ENCODE measurements at places on chromosomes 2 and 18. TPM values are rescaled to one million over a fixed set of nuclear protein-coding genes. Genes with fewer than 3 reads are reported as not detected.
A peak's percentile ranks its signal among the peaks of the same experiment; 100 is the strongest.

DNA sequence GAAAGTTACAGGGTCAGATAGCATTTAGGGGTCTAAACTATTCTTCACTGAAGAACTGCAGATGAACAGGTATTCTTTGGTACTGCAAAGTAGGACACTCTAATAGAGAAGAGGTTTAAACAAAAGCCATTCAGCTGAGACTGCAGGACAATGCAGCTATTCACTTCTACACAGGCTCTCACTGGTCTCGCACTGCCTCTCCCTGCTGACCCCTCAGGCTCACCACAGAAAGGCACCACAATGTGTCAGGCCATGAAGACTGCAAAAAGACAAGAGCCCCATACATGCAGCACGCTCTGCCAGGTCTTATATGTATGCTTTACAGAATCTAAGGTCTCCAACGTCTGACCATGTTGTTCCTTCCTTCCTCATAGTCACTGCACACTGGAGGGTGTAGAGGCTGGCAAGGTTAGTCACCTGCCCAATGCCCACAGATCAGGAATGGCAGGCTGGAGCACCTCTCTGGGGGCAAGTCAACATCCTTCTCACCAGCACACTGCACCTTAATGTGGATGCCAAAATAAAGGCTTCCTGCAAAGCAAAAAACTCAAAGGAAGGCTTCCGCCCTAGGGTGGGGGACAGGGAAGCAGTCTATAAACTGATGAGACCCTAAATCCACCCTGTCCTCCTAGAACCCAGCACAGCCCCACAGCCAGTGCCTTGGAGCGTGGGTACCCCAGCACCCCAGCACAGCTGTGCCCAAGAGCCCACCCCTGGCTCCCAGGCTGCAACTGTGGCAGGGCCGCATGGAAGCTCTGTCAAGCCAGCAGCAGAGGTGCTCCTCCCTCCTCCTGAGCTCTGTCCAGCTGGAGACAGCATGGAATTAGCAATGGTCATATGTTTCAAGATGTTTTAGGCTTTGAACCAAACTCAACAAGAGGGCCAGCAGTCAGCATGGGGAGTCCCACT lies 10.7 kb upstream of the RNU4ATAC start:
- no peak for DNase-seq

- DNase-seq = no peak
Observed at GRCh38 chr2:101311696-101312017, 3.2 kb upstream of the RNF149 start.

- no peak for DNase-seq
Observed at GRCh38 chr18:51009072-51009471, 20.9 kb upstream of the SMAD4 start.

GRCh38 chr2:47006374-47007222 lies 91.0 kb upstream of the MCFD2 start:
- DNase-seq = no peak

DNA sequence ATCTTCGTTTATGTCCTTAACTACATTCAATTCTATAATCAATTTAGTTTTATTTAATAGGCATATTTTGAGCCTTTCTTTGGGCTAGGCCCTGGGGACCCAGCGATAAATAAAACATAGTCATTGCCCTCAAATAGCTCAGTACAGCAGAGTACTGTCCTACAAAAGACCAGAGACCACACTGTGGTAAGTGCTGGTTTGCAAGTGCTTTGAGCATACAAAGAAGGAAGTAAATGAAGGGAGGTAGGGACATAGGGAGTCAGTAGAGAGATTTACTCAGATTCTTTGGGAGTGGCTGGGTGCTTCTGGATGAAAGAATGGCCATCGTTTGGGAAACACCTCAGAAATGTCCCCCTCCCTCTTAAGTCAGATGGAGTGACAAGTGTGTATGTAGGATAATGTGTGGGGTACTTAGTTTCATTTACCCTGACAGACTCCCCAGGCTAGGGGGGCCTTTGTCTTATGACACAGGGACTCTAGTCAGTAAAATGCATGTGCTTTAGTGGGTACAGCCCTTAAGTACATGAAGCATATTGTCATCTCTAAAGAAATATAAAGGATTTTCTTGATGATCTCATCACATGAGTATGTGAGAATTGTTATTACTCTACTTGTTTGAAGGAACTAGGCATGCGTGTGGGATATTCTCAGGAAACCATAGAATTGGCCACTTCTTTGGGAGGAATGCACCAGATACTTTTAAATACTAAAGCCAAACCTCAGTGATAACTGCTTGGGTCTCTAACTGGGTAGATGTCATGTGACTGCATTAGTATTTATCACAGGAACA lies 35.1 kb downstream of the MAPRE2 start:
- DNase-seq = no peak

DNA sequence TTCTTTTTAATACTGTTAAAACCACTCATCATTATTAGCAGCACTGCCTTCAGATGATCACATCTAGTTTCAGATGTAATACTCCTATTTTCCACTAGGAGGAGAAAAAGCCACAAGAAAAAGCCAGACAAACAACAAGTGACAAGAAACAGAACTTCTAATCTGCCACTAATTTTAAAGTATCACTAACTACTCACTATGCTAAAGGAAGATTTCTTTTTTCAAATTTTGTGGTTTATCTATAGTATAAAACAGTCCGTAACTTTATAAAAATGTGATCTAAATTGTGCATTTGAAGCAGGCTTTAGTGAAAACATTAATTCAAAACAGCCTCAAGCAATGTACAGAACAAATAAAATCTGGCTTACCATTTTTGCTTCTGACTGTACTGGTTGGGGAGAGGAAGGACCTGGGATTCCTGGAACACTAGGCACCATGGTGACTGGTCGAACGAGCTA lies 56.8 kb downstream of the ATF2 start:
- DNase-seq = peak; percentile 49

Gene FARP2
- 51.7 TPM for total RNA-seq

GRCh38 chr2:188051706-188052105 lies 240.0 kb upstream of the GULP1 start:
- DNase-seq = no peak

DNA sequence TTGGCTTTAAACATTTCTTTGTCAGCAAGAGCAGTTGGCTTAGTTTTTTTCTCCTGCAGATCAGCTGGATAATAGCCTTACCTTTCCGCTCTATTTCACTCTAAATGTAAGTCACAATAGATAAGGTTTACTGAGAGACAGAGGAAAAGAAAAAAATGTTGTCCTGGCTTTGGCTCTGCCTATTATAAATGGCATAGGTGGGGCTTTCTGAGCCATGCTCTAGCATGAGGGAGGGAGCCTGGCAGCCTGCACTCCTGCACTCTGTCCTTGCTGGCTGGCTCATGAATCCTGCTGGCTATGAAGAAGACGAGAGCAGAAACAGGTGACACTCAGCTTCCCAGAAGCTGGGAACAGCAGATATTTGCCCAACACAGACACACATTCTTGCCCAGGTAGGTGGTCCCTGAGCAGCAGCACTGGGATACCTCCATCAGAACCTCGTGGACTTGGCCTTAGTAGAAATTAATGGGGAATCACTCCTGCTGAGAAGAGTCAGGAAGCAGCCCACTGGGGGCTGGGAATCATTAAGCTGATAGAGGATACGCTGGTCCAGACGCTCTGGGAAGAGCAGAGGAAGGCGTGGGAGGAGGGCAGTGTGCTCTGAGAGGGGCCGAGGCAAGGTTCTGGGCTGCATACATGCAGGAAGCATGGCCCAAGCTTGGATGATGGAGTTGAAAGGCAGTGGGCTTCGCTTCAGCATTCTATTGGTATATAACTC lies 514.4 kb upstream of the HS6ST1 start:
- no peak for DNase-seq

Gene IL1F10
- total RNA-seq = not detected

- DNase-seq = no peak
Observed at GRCh38 chr2:54456612-54457322, 640 bp downstream of the SPTBN1 start.

Gene TANC1
- total RNA-seq = 47.5 TPM

- DNase-seq = no peak
Observed at GRCh38 chr18:12256951-12257350, 2.8 kb downstream of the CIDEA start.

DNA sequence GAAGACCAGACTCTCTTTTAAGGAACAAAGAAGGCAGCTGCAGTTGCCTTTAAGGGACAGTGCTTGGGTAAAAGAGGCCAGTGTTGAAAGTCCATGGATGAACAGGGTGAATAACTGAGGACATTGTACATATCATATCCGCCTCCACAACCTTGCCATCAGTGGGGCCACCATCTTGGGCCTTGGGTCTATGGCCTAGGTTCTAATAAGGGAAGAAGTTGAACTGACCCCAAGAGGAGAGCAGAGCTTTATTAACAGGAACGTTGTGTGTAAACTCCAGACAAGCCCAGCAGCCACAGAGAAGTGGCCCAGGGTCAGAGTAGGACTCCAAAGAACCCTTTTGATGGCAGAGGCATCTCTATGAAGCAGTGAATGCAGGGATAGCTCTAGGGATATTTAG lies 332.8 kb downstream of the CYP26B1 start:
- no peak for DNase-seq

Gene QPCT
- total RNA-seq = 7.9 TPM

DNA sequence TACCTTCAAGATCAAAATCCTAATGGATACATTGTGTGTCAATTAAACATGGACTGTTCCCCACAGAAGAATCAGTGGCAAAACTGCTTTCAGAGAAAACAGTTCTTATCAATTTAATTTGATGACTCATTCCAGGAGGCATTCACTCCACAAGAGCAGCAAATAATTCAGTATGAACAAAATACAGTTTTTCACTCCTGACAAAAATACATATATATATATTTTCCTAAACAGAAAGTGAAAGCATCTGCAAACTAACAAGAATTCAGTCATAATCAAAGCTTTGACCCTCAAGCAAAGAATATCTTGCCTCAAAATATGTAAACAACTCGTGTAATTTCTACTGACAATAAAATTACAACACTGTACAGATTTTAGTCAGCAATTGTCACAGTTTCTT lies 685.1 kb upstream of the SLC8A1 start:
- no peak for DNase-seq

Gene PTPRN
- 1.0 TPM for total RNA-seq

DNA sequence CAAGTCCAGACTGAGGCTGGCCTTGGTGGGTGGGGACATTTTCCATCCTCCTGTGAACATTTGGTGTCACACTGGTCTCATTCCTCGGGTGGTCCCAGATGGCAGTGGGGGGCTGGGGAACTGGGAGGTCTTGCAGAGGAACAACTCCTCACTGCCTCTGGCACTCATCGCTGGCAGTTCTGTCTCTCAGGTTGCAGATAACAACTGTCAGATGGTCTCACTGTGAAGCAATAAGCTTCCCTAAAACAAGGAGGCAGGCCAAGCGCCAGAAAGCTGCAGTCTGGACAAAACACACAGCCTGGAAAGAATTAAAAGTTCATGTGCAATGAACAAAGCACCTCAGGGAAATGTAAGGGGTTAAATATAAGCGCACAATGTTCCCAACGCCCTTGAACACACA lies 78.1 kb downstream of the IRS1 start:
- DNase-seq = no peak

Gene IL36G
- total RNA-seq = not detected

Gene SP140
- 1.8 TPM for total RNA-seq

DNA sequence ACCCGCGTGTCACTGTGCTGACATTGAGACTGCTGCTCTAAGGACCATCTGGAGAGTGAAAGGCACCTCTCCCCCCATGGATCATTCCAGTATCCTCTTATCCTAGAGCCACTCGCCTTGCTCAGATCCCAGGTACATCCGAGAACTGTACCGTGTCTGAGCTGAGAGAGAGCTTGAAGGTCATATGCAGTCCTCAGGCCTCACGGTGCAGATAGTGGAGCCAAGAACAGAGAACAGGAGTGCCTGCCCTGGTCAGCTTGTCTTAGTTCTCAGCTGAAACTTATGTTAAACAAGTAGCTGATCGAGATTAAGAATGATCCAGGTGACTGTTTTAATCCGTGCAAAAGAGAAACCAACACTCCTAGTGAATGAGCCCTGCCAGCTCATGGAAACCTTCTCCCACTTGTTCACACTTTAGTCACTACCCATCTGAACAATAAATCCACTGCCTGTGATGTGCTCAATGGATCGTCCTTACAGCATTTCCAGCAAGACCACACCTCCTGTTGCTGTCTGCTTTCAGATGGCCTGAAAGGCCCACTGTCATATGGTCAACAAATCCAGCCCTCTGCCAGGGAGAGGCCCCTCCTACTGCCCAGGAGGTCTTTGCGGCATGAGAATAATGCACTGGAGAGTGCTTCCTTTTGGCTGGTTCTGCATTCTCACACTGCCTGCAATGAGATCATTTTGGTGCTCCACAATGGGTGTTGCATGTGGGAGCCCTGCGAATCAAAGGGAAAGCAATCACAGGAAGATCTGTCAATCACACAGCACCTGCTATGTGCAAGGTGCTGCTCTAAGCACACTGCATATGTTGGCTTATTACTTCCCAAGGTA lies 43.7 kb upstream of the APCDD1 start:
- no peak for DNase-seq

- no peak for DNase-seq
Observed at GRCh38 chr2:178498137-178498536, 17.9 kb downstream of the PLEKHA3 start.

DNA sequence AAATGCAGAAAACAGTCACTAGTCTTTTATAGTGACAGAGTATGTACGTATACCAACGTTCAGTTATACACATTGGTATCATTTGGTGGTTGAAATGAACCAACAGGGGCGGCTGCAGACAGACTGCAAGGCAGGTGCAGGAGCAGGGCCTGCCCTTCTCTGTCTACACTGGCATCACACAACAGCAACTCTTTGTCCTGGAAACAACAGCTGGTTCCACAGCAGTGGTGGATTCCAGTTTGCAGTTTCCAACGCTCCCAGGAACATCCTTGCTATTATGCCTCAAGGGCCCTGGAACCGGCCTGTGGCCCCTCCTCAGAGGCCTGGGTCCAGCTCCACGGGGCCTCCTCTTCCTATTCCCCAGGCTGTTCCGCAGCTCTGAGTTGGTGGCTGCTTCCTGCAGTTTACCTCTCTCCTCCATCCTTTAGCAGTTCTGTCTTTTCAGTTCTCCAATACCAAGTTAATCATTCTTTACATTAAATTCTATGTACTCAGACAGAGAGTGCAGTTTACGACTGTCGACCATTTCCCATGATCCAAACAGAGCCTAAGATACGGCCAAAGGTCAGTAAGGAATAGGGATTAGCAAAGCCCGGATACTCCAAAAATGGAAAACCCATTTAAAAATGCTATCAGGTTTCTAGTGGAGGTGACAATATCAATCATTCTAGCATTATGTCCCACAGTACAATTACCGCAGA lies 87.8 kb downstream of the NOL10 start:
- no peak for DNase-seq

DNA sequence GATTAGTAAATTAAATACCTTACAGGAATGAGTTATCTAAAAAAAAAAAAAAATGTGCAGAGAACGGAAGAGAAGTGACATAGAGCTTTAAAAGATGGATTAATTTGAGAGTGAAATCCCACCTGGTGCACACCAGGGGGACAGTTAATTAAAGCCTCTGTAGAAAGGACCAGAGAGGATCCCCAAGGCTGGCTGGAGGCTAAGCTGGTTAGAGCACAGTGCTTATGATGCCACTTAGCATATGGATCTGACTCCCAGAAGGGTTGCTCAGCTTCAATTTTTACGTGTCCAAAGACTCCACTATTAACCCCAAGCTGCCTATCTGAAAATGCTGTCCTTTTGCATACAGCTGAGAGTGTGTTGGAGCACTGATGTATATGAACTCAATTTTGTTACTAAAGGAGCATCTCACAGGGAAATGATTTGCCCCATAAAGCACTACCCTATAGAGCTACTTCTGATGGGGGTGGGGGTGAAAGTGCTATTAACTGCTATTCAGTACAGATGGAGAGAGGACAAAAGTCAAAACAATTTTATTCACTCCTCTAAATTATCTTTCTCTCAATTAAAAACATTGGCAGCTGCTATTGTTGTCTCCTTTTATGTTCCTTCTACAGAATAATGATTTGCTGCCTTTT lies 15.2 kb upstream of the SLC8A1 start:
- no peak for DNase-seq

Measured in urinary bladder (tissue), 4 donors.